ENCODE measurements at places on chromosomes 3 and 15.

DNA sequence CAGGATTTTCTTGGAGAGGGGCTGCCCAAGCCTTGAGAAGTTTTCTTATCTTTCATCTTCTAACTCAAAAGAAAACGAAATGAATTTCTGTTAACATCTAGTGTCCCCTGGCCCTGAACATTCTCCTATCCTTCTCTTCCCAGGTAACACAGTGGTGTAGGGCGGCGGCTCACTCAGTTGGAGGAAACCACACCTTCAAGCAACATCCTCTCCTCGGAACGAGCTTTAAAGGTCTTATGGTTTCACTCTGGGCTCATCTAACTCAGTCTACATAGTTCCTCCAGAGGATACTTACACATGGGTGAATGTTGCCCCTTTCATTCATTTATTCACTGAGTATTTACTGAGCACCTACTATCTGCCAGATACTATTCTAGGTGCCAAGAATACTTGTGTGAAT, 31.0 kb upstream of the KLHL6 start:
- DNase-seq, result peak; percentile 23

DNA sequence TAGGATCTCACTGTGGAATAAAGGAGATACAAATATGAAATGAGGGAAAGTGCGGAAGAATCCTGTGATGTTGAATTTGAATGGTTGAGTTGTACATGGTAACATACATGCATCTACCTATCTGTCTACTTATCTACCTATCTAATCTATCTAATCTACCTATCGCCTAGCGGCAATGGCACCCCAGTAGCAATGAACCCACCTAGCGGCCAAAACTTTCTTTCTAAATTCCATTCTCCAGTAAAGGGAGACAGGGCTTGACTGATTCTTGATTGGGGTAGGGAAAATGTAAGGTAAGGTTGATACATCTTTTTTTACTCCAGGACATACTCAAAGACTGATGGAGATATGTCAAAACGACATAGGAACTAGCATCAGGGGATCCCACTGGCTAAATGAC, 345.0 kb downstream of the FHIT start:
- no peak for DNase-seq

DNA sequence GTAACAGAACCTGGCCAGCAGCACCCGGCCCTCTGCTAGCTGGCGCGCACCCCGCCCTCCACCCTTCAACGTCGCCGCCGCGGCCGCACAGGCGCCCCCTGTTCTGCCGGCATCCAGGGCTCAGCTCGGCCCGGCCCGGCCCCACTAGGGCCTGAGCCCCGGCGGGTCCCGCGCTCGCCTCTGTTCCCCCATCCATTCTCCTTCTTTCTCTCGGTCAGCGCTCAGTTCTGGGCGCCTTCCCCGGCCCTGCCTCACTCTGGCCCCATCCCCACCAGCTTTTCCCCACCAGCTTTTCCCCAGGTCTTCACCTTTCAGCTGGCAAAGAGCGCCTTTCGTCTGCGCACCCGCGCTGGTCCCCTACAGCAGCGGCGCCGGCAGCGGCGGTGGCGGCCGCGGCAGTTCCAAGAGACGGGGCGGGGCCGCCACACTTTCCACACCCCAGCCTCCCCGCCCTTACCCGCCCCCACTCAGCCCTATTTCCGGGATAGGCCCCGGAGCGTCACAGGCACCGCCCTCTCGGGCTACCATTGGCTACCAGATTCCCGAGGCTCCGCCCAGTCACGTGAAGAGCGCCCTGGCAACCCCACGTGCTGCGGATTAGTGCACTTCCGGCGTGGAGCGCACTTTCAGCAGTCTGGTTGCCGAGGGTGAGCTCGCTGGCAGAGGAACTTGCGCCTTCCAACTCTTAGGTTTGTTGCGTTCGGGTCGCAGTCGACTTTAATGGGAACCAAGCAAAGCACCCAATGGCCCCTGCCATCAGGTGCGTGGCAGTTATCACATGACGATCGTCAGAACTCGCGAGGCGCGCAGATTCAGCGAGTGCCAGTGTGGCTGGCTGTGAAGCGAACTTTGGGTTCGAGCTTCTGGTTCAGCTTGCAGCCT, at the start of gene EIF5A2:
Gene EIF5A2, minus strand, starts transcription at position 403 of the 882 bp plus-strand sequence. CDS start 831 bp downstream, outside the sequence.
- DNase-seq, result peak; percentile 95

- no peak for DNase-seq
Measured at GRCh38 chr15:73318463-73319351, 50.1 kb downstream of the HCN4 start.

- DNase-seq, result peak; percentile 84
Measured at GRCh38 chr15:75454471-75455378, 3.2 kb upstream of the SIN3A start.

GRCh38 chr3:104549099-104549714, 817.5 kb upstream of the ALCAM start:
- no peak for DNase-seq

DNA sequence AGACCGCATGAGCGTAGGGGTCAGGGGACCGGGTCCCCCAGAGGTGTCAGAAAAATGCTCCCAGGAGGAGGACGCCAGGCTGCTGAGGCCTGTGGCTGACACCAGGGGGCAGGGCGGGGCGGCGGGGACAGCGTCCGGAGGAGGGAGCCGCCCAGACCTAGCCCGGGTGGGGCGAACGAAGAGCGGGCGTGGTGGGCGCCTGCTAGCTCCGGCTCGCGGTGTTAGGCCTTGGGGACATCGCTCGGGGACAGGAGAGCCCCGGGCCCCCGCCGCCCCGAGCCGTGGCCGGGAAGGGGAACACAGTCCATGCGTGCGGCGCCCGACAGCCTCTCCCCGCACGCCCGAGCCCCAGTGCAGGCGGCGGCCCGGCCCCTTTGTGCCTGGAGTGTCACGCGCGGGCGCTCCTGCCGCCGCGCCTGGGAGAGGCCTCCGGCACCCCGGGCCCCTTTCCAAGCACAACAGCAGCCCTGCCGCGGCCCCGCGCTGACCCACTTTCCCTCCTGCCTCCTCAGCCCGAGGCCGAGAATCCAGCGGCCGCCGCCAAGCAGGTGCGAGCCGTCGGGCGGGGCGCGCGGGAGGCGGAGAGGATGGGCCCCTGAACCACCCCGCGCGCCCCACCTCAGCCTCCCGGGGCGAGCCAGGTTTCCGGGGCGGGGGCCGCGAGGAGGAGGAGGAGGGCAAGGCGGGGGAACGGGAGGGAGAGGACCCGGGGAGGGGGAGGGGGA, 111.0 kb upstream of the KLF13 start:
- peak; percentile 83 for DNase-seq

DNA sequence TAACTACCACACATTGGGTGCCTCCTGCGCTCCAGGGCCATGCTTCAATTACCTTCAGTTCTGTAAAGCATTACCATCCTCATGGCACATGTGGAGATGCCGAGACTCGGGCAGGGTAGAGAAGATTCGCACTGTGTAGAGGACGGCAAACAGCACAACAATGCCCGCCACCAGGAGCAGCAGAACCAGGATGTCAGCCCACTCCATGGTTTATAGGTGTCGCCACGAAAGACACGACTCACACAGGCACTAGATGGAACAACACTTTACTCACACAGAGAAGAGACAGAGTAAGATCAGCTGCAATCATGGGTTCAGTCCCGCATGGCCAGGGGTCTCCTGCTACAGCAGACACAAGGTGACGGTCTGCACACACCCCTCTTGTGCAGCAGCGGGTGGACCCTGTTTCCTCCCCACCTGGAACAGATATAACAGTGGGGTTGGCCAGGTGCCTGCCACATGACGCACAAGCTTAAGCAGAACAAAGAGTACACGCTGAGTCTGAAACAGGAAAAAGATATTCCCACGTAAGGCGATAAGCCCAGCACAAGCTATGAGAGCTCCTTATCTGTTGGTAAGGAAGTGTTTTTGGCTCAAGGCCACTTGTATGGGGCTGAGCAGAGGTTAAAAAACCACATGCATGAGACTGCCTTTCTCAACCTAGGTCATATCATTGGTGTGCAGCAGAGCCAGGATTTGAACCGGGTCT, 2.5 kb upstream of the TBC1D21 start:
- DNase-seq, result no peak

DNA sequence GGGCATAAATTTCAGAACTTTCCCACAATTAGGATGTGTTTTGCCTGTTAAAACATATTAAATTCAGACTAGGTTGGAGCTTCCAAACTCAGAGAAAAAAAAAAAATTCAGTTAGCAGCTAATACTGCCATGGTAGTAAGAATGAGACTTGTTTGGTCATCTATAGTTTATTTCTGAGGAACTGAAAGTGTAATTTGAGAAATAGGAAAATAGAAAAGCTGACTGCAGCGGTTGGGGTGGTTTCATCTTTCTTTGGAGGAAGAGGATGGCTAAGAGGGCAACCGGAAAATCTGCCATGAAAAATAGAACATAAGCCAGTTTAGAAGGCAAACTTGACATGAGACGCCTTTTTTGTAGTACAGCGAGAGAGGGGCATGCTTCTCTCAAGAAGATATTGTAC, 371.2 kb upstream of the ROBO2 start:
- no peak for DNase-seq

DNA sequence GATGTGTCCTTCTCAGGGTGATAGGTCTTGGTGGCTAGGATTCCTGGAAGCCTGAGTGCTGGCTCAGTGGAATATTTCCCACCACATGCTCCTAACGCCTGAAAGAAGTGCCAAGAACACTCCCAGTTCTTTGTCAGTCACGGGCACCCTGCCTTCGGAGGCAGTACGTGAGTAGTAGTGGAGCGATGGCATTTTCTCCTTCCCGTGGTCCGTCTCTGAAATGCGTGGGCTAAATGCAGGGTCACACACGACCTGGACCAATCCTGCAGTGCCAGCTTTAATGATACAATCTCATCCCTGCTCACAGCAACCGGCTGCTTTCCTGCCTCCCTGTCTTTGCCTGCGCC, 14.5 kb downstream of the H1-8 start:
- no peak for DNase-seq

DNA sequence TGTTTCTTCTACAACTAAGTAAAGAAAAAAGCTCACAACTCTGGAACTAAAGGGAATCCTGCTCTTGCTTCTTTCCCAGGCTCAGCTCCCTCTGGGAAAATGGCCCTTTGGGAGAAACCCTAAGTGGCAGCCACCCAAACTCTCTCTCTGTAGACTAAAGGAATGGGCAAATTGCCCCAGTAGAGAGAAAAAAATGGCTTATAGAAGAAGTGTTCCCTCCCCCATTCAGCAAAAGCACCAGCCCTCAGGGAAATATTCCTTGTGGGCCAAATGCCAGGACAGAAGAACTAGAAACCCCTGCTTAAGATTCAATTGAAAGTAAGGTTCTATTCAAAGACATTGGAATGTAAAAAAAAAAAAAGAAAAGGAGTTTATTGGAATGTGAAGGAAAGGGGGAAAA, 603.7 kb upstream of the ALCAM start:
- no peak for DNase-seq

- no peak for DNase-seq
Measured at GRCh38 chr3:52023860-52024764, 28.4 kb upstream of the RPL29 start.

DNA sequence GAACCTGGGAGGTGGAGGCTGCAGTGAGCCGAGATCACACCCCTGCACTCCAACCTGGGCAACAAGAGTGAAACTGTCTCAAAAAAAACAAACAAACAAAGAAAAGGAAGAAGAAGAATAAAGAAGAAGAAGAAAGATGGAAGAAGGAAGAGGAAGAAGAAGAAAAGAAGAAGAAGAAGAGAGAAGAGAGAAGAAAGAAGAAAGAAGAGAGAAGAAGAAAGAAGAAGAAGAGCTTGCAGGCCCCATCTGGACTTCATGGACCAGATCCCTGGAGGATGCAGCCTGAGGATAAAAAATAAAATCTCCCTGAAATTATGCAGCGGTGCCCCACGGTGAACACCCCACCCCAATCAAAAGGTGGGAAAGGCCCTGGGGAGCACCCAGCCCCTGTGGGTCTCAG, 8.8 kb upstream of the MESP1 start:
- DNase-seq, result no peak

- DNase-seq, result no peak
Measured at GRCh38 chr3:12987602-12988001, 85.6 kb downstream of the IQSEC1 start.

DNA sequence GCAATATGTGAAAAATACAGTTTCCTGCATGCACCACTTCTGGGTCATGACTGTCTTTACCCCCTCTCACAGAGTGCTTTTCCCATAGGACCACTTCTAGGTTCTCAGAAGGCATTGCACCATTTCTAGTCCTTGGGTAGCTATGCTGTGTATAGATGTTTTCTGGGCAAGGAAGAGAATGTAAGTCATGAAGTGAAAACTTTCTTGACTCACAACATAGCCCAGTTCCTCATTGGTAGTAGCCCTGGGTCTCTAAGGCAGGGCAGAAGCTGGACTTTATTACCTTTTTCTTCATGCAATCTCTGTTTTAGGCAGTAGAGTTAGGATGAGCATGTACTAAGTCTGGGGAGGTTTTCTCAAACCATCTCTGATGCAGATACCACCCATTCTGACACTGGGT, 203.1 kb downstream of the EPHB1 start:
- no peak for DNase-seq

- no peak for DNase-seq
Measured at GRCh38 chr3:138686771-138687221, 78.2 kb downstream of the FAIM start.

DNA sequence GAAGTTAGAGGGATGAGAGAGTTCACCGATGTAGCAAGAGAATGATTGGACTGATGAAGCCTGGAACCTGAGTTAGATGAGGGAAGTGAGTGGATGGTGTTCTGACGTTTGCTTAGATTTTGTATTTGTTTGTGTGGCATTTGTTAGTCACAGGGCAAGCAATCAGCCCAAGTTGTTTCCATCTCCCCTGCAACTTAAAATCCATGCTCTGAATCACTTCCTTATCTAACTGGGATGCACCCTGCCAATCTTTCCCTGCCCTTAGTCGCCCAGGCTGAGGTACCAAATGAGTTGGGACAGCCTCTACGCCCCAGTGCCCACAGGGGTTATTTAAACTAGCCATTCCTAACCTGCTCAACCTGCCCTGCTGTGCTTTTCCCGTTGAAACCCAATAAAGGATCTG, 12.6 kb downstream of the PAQR5 start:
- no peak for DNase-seq

- DNase-seq, result no peak
Measured at GRCh38 chr15:73996939-73997338, 2.4 kb downstream of the PML start.

DNA sequence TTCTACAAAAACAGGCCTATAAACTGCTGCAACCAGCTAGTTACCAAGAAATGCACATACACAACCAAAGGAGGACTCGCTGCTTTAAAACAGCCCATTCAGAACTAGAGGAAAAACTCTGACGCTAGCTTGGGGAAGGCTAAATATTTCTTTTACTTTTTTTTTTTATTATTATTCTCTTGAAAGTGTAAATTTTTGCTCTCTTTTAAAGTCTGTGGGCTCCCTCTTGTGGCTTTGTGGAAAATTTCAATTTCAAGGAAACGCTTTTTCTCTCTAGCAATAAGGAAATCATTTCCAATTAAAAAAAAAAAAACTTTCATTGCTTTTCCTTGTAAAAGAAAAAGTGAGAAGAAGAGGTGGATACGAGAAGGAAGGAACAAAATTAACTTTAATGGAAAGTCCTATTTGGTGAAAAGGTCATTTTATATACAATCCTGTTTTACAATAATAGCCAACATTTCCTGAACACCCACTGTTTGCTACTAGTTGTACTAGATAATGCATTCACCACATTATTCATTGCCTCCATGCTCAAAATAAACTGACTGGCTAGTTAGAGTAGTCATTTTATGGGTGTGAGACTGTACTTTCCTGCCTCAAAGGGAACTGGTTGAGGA, 51.2 kb upstream of the SAMMSON start:
- DNase-seq, result no peak

- no peak for DNase-seq
Measured at GRCh38 chr15:75811626-75812025, 31.6 kb upstream of the UBE2Q2 start.

- no peak for DNase-seq
Measured at GRCh38 chr15:90677807-90678790, 39.0 kb upstream of the BLM start.
